ENCODE measurements at places on chromosomes 2 and 18.

DNA sequence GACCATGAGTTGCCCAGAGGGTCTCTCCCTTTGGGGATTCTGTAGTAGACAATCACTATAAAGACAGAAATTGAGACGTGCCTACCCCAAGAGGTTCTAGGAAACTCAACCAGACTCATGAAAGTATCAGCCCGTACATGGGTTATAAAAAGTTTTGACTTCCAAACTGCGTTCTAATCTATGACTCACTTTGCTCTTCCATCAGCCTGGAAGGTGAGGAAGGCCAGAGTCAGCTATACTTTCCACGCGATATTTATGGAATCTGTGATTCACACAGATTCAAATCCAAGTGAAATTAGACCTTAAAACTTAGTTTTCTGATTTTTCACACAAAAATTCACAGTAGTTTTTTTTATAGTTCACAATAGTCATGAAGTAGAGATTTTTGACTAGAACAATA, 7.7 kb upstream of the LYPD1 start:
- no peak for DNase-seq

DNA sequence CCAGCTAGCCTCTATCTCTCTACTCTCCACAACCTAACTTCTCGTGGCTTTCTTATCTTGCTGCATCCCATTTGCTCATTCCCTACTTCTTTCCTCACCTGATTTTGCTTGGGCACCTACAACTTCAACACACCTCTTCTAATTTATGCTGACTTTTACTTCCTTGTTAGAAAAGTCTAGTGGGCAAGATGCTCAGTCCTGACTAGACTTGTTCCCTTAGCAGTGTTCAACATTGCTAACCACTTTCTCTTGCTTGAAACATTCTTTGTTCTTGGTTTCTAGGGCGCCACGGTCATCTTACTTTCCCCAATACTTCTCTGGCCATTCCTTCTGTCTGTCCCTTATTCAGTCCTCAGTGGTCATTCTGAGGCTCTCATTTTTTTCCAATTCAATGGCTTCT, 454.7 kb upstream of the CWC22 start:
- DNase-seq: no peak

- DNase-seq: peak; percentile 47
Measured at GRCh38 chr2:165897726-165898125, 55.9 kb downstream of the TTC21B start.

DNA sequence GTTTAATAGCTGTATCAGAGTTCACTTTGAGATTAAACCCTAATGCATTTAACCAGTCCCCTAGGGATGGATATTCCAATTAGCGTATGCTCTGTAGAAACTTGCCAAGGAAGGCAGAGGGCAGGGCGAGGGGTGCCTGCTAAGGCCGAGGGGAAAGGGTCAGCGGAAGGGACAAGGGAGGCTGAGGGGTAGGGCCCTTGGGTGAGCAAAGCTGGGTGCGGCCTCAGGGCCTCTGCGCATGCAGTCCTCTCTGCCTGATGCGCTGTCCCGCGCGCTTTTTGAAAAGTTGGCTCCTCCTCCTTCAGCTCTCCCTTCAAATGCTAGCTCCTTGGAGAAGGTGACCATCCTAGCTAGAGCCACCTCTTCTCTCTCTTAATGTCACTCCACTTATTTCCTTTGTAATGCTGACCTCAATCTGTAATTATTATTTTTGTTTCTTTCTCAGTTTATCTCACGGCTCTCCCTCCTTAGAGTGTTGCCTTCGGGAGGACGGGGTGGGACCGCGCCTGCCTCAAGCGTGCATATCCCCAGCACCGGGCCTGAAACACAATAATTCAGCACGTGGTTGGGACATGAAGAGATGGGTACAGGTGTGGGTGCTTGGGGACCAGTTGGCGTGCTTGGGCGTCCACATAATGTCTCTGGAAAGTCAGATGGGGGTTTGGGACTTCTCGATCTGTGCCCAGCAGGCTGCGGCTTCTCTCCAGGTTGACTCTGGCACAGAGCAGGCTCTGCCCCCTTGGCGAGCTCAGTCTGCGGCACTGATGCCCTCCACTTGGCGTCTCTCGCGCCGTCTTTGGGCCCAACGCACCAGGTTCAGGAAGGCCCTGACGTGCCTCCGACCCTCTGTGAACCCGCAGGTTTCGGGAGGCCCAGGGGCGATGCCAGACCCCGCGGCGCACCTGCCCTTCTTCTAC, 10.0 kb downstream of the ZAP70 start:
- DNase-seq: no peak

DNA sequence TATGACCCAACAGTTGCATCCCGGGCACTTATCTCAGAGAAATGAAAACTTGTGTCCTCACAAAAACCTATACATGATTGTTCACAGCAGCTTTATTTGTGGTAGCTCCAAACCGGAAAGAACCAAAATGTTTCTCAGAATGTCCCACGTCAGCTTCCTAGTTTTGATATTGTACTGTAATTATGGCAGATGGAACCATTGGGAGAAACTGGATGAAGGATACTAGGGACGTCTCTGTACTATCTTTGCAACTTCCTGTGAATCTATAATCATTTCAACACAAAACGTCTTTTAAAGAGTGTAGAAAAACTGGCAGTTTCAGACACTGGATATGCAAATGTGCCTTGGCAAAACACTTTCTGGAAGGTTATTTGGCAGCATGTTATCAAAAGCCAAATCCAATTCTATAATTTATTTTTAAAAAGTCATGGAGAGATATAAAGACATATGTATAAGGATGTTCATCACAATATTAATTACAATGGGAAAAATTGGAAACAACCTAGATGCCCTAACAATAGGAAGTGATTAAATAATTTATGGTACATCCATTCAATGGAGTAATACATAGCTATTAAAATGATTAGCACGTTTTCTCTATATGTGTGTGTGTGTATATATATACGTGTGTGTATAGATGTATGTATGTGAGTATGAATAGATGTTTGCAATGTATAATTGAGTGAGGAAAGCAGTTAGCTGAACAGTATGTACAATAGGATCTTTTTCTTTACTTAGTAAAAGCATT, 9.8 kb downstream of the SAG start:
- no peak for DNase-seq

- no peak for DNase-seq
Measured at GRCh38 chr2:150885236-150885635, 376.4 kb downstream of the RBM43 start.

GRCh38 chr2:239746559-239747246, 278.4 kb downstream of the NDUFA10 start:
- no peak for DNase-seq

DNA sequence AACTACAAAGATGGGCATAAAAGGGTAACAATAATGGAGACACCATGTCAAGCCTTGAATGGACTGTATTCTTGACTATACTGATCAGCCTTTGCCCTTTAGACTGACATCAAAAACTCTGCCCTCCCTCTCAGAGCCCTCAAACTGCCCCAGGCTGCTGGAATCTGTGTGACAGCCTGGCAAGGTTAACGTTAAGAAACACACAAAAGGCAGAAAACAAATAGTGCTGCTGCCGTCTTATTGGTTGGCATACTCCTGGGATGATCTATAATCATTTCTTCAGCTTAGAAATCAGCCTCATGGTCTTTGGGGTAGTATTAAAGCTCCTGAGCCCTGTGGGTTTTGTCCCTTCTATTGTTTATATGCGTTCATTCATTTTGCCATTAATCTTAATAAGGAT, 338.0 kb downstream of the DCC start:
- no peak for DNase-seq

GRCh38 chr2:54903736-54904554, 146.3 kb downstream of the RTN4 start:
- DNase-seq: peak; percentile 7

- DNase-seq: no peak
Measured at GRCh38 chr2:123051136-123051535, 974.0 kb upstream of the CNTNAP5 start.

GRCh38 chr2:235568431-235568830, 74.6 kb downstream of the AGAP1 start:
- DNase-seq: no peak

GRCh38 chr2:161206471-161207032, 46.3 kb downstream of the TANK start:
- DNase-seq: peak; percentile 82

DNA sequence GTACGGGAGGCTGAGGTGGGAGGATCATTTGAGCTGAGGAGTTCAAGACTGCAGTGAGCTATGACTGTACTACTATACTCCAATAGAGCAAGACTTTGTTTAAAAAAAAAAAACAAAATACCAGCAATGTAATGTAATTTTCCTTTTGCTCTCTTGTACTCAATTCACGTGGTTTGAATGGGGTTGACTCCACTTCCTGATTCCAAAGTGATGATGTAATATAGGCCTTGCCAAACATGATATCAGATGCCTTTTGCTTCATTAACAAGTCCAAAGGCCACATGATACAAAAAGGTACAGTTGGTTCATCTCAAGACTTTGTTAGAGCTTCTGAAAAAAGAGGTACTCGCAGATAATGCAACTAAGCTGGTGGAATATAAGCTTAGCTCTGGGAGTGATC, 321.8 kb downstream of the ZEB2 start:
- DNase-seq: peak; percentile 43

DNA sequence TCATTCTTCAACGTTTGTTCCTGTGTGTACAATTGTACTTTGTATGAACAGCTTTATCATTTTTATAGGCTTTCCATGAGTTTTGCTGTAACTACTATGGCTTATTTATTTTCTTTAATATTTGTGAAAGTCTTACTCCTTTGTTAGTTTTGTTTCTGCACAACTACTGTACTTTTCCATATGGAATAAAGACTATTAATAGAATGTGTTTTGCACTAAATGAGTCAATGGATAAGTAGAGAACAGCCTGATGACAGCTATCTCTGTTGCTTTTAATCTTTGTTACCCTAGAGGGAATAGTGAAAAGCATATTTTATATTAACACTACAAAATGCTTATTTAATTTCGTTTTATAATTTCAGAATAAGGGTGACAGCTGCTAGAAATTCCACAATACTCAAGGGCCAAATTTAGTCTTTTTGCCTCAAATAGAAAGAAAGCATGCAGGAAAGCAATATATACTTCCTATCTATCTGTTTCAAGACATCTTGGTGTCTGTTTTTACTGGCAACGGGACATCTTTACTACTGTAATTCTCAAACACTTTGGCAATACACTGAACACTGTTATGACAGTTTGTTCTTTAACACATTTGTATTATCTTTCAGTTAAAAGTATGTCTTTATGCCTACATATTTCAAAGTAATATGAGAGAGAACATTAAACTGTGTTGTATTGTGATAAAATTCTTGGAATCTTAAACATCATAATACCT, 53.9 kb downstream of the WDSUB1 start:
- peak; percentile 21 for DNase-seq

GRCh38 chr2:60570251-60570650, 16.8 kb upstream of the BCL11A start:
- DNase-seq: no peak

GRCh38 chr2:109472331-109472959, 141.3 kb downstream of the SEPTIN10 start:
- DNase-seq: peak; percentile 71

- no peak for DNase-seq
Measured at GRCh38 chr18:24274837-24275236, 122.8 kb downstream of the OSBPL1A start.

DNA sequence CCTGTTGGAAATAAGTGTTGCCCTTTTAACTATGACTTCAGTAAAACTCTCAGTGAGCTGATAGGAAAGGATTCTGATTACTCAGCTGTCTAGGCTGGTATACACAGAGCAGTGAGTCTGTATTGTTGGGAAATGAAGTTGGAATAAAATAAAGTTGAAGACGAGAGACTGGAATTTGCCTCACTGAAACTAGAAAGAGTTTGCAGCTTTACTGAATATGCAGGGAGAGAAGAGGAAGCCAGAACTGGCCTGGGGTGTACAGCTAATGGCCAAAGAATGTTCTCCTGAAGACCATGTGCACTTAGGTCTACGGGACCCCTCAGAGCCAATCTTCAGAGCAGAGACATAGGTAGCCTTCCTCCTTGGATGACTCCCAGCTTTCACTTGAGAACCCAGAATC, 26.5 kb downstream of the EIF4E2 start:
- DNase-seq: no peak

DNA sequence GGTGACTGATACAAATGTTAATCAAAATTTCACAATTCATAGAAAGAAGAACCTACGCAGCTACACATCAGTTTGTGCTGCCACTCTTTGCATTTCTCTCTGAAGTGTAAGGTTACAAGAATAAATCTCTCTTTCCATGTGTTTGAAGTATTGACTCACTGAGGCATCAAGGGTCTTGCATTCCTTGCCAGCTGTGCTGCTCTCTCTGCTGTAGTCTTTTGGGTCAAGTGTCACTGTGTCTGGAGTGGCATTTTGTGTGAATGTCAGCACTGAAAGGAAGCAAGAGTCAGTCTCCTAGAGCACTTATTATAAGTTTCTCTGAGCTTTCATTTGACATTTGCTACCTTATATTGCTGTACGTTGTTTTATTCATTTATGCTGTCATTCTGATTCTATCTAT, 1696.1 kb upstream of the LRRTM1 start:
- DNase-seq: no peak

- DNase-seq: peak; percentile 81
Measured at GRCh38 chr2:189870381-189871085, 86.3 kb downstream of the PMS1 start.

DNA sequence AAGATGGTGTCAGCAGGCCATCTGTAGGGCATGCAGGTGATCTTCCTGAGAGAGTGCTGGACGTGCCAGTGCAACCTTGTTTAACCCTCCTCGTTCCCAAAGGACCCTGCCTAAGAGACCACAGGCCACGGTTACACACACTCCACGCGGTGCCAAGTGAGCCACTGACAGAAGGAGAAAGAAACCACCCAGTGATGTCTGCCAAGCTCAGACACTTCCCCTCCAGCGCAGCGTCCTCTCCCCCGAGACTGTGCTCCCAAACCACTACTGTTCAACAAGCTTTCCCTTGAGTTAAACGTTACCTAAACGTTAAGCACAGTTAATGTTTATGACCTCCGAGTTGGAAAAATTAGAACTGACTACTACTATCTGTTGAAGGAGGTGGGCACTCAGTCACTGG, 119.1 kb upstream of the NCK2 start:
- DNase-seq: no peak

GRCh38 chr2:49928551-49928950, 774.2 kb upstream of the FSHR start:
- DNase-seq: no peak

GRCh38 chr2:174546519-174547506, 50.8 kb downstream of the WIPF1 start:
- peak; percentile 35 for DNase-seq

- DNase-seq: no peak
Measured at GRCh38 chr2:85744741-85745601, 8.8 kb upstream of the ATOH8 start.

GRCh38 chr2:12006850-12007249, 260.4 kb downstream of the LPIN1 start:
- DNase-seq: peak; percentile 49

DNA sequence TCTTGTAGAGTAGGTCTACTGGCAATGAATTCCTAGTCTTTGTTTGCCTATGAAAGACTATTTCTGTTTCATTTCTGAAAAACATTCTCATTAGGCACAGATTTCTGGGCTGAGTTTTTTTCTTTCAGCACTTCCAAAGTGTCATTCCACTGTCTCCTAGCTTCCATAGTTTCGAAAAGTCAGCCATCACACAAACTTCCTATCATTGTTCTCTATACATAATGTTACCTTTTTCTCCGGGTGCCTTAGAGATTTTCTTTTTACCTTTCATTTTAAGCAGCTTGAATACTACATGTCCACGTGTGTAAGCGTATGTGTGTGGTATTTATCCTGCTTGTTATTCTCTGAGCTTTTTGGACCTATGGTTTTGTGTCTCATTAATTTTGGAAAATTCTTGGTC, 55.7 kb downstream of the OLA1 start:
- DNase-seq: no peak

Data from dermis microvascular lymphatic vessel endothelial cell (primary cell).